ENCODE measurements at places on chromosomes 2 and 18.

DNA sequence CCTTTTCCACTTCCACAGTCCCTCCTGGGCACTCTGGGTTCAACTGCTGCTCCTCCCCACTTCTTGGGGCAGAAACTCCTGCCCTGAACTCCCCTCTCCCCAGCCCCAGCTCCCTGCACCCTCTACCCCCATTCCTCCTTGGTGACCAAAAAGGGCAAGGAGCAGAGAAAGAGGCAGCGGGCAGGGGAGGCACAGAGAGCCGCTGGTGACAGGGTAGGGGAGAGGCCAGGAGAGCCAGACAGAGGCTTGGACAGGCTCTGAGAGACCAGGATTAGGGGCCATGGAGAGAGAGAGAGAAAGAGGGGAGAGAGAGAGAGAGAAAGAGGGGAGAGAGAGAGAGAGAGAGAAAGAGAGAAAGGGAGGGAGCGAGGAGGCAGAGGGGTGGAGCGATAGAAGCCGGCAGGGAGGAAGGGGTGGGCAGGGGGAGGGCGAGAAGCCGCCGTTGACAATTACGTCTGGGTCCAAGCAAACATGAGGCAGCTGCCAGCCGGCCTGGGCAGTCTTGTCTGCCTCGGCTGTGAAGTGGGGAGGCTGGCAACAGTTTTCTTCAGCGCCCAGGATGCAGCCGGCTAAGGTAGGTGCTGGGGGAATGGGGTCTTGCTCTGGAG, at the start of gene KCNIP3:
Gene KCNIP3, plus strand, starts transcription at position 468 of the 608 bp plus-strand sequence. Its CDS starts 92 bp downstream, at position 560.
- DNase-seq, result no peak

DNA sequence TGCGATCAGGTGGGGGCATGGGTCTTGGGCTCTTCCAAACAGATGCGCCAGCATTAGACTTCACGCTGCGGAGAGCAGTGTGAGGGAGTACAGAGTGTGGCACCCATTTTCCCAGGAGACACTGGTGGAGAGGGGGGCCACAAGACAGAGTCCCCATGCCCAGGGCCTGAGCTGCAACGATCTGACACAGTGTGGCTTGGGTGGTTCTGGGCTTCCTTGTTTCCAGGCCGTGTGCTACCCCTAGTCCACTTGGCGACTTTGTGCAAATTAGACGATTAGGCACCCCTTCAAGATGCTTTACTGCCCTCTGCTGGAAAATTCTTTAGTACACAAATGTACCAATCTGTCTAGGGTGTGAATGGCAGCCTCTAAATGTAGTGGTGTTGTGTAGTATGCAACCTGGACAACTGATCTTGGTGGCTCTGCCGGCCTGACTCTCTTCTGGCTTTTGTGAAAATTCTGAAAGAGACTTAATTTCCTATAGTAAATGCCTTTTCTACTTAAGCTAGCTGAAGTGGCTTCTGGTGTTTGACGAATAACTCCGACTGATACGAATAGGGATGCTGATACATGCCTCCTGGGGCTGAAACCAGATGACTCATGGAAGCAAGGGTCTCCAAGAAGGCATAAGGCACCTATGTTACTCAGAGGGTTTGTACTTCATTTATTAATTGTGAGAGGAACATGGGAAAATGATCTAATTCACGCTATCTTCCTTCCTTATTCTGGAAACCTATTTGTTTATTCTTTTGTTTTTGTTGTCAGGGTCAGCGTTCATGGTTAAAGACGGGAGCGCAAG, 92.3 kb upstream of the SMAD2 start:
- no peak for DNase-seq

DNA sequence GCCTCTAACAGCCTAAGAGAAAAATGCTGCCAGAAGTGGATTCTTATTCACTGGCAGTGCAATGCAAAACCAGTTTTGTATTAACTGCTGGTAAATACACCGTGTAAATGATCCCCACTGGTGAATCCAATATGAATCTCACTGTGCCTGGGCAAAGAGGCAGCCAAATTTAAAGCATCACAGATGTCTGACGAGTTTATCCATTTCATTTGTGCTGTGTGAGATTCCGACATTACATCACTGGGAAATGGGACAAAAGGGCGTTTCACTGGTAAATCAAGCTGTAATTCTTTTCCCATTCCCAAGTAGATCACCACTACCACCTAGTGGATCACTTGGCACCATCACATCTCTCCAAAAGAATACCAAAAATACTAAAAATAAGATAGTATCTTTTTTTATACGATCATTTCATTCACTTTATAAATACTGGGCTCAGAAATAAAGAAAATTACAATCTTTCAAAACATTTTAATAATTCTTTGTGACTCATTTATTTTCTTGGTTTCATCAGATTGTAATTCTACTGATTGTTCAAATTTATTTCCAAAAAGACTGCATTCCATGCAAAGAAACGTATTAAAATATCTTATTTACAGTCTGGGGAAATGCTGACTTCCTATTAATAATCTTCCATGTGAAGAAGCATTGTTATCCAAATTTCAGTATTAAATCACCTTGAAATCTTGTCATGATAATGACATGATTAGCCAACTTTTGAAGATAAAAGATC, 125.6 kb downstream of the GRB14 start:
- no peak for DNase-seq

DNA sequence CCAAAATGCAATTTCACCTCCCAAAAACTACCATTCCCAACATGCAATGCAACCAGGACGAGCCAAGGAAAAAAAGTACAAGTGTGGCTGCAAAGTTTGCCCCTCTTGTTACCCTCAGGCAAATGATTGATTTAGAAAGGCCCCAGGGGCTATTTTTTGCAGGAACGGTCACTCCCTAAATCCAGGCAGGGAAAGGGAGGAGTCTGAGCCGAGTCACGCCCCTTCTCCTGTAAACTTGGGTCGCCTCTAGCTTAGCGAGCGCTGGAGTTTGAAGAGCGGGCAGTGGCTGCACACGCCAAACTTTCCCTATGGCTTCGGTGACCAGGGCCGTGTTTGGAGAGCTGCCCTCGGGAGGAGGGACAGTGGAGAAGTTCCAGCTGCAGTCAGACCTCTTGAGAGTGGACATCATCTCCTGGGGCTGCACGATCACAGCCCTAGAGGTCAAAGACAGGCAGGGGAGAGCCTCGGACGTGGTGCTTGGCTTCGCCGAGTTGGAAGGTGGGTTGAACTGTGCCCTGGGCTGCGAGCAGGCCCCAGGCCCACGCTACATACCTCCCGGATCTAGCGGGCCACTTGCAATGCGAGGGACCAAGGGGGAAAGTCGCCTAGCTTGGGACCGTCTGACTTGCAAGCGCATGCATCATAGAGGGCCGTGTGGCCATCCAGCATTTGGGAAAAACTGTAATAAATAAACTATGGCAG, at the start of gene GALM:
Gene GALM, plus strand, starts transcription at position 261 of the 702 bp plus-strand sequence. Its CDS starts 48 bp downstream, at position 309.
- DNase-seq, result peak; percentile 49

DNA sequence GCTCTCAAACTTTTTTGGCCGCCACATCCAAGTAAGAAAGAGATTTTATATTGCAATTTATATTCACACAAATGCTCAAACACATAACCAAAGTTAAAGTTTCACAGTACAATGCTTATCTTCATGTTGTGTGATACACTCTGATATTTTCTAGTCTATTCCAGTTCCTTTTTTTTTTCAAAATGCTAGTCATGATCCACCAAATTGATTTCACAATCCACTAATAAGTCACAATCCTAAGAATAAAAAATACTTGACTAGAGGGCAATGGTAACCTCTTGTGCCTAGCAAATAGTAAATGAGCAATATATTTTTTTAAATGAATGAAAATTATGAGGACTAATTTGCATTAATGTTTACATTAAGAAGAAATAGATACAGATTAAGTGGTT, 5.8 kb upstream of the PTPN4 start:
- no peak for DNase-seq
